ENCODE measurements at places on chromosomes 13 and 19. TPM values are rescaled to one million over a fixed set of nuclear protein-coding genes. Genes with fewer than 3 reads are reported as not detected.

The PPP2R1A gene
- 424 TPM for total RNA-seq

DNA sequence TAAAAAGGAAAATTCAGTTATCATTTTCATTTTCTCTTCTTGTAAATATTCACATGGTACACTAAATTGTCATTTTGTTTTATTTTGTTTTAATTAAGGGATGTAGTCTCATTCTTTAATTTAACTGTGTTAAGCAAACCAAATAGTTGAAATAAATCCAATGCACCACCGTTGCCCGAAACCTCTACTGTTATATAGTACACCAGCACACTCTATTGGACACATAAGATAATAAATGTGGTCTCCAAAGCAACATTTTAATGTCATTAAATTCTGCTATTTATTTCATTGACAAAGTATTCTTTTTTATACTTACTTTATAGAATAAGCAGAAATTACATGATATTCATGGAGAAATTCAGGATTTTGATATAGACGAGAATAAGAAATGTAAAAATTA lies 156.4 kb upstream of the FREM2 start:
- no peak overlapping the region for H3K4me3 ChIP-seq
- no peak for DNase-seq
- H3K4me1 ChIP-seq, result no peaks in the 10 kb centered on the region
- H3K36me3 ChIP-seq, result no peaks in the 10 kb centered on the region
- no peak overlapping the region for H3K27ac ChIP-seq

The ZNF234 gene
- 12.8 TPM for total RNA-seq

The SIGLEC14 gene
- total RNA-seq, result 17.9 TPM

The EXOC3L2 gene
- total RNA-seq, result 0.69 TPM

GRCh38 chr19:13951799-13952153 lies 533 bp upstream of the DCAF15 start:
- H3K27ac ChIP-seq, result peak overlapping the region; percentile 84
- H3K4me1 ChIP-seq, result peaks cover 16% of the 10 kb centered on the region
- no peaks in the 10 kb centered on the region for H3K27me3 ChIP-seq
- peaks cover 25% of the 10 kb centered on the region for H3K36me3 ChIP-seq
- peak overlapping the region; percentile 52 for H3K4me3 ChIP-seq
- DNase-seq, result no peak

DNA sequence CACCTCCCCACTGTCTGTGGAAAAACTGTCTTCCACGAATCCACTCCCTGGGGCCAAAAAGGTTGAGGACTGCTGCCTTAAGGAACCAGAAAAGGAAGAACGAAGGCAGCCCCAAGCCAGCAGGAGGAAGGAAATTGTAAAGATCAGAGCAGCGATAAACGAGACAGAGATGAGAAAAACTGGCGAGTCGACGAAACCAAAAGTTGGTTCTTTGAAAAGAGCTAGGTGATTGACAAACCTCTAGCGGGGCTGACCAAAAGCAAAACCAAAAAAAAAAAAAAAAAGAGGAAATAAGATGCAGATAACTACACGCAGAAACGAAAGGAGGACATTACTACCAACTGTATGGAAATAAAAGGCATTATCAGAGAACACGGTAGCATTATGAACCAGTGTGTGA lies 76.9 kb downstream of the GADD45B start:
- no peak overlapping the region for H3K27ac ChIP-seq
- H3K4me1 ChIP-seq, result peaks cover 27% of the 10 kb centered on the region
- H3K36me3 ChIP-seq, result no peaks in the 10 kb centered on the region
- H3K27me3 ChIP-seq, result no peaks in the 10 kb centered on the region
- H3K4me3 ChIP-seq, result no peak overlapping the region
- no peak for DNase-seq

The MAP4K1 gene
- total RNA-seq, result 3.0 TPM

The RGL3 gene
- 2.1 TPM for total RNA-seq

- peak overlapping the region; percentile 71 for H3K4me3 ChIP-seq
- H3K27me3 ChIP-seq, result peaks cover 8% of the 10 kb centered on the region
- H3K27ac ChIP-seq, result peak overlapping the region; percentile 95
- peaks cover 49% of the 10 kb centered on the region for H3K4me1 ChIP-seq
- no peaks in the 10 kb centered on the region for H3K36me3 ChIP-seq
- no peak for DNase-seq
Measured at GRCh38 chr13:20127262-20127561, 33.6 kb downstream of the GJA3 start.

GRCh38 chr19:49145573-49146407 lies 9.4 kb downstream of the HRC start:
- H3K36me3 ChIP-seq, result no peaks in the 10 kb centered on the region
- no peaks in the 10 kb centered on the region for H3K27me3 ChIP-seq
- peak overlapping the region; percentile 22 for H3K4me3 ChIP-seq
- H3K27ac ChIP-seq, result no peak overlapping the region
- DNase-seq, result peak; percentile 79
- peaks cover 18% of the 10 kb centered on the region for H3K4me1 ChIP-seq

The SIGLEC12 gene
- total RNA-seq, result 0.21 TPM

DNA sequence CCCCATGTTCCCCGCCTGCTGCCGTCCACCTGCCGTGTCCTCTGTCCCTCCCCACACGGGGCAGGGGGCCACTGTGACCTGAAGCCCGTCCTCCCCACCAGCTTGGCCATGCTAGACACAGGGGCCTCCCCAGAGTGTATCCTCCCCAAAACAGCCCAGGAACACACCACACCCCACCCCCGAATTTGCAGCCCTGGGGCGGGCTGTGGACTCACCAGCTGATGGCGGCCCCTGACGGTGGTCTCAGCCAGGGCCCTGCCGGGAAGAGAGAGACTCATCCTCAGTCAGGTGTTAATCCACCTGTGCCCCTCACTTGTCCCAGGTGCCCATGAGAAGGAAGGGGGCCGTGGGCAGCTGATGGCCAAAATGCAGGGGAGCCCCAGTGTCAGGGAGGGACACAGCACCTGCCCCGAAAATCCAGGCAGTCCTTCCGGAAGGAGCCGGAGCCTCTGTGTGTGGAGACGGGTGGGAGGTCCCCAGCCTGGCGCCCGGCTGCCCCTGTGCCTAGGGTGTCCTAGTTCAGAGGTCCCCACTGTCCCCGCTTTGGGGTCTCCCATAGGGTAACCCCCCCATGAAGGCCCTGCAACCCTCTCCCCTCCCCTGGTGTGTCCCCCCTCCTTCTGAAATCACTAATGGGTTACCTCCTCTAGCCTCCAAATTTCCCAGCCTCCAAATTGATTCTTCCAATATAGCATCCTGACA lies 39.3 kb upstream of the TCF3 start:
- no peak overlapping the region for H3K4me3 ChIP-seq
- no peaks in the 10 kb centered on the region for H3K4me1 ChIP-seq
- H3K27me3 ChIP-seq, result peaks cover 22% of the 10 kb centered on the region

DNA sequence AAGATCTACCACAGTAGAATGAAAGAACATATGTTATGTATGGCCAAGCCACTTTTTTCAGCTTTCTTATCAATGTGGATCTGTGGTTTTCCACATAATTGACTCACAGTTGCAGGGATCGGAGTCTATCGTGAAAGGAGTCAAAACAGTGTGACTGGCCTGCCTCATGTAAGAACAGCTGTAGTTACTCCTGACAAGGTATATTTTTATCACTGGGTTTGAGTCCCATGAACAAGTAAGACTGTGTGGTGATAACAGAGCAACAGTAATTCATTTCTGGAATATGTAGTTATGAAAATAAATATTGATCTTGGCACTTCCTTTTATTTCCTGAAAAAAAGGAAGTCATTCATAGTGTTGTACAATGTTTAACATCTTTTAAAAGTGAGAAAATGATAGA lies 416.6 kb downstream of the KLF12 start:
- no peak for DNase-seq
- no peaks in the 10 kb centered on the region for H3K27me3 ChIP-seq
- H3K4me3 ChIP-seq, result no peak overlapping the region

The KLK14 gene
- total RNA-seq, result 0.42 TPM

DNA sequence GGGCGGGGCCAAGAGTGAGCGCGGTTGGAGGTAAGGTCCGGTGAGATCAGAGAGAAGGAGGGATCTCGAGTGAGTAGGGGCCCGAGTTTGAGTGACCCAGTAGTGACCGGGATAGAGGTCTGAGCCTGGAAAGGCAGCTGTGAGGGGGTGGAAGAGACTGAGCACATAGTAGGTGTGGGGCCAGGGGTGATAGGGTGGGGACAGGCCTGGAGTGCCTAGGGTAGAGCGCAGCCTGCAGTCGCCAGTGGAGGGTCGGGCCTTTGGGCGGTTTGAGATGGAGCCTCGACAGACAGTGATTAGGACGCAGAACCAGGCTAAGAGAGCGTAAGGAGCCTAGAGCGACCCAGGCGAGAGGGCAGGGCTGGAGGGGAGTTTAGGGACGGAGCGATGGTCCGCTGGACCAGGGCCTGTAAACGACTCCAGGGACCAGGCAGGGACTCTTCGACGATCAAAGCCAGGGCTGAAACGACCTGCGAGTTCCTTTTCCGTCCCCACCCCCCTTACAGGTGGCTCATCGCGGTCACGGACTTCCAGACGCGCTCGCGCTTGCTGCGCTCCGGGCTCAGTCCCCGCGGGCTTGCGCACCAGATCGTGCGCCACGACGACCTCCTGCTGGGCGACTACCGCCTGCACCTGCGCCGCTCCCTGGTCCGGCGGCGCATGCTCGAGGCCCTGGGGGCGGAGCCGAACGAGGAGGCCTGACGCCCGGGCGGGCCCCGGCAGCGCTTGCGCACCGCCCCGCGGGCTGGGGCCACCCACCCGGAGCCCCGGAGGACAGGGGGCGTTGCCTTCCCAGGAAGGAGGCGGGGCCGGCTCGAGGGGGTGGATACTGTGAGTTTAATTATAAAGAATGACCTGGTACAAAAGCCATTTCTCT lies 9.4 kb downstream of the C19orf81 start:
- H3K36me3 ChIP-seq, result no peaks in the 10 kb centered on the region
- DNase-seq, result peak; percentile 54
- peaks cover 15% of the 10 kb centered on the region for H3K4me1 ChIP-seq
- no peak overlapping the region for H3K27ac ChIP-seq
- H3K4me3 ChIP-seq, result peak overlapping the region; percentile 39

The CD177 gene
- total RNA-seq, result 0.21 TPM

DNA sequence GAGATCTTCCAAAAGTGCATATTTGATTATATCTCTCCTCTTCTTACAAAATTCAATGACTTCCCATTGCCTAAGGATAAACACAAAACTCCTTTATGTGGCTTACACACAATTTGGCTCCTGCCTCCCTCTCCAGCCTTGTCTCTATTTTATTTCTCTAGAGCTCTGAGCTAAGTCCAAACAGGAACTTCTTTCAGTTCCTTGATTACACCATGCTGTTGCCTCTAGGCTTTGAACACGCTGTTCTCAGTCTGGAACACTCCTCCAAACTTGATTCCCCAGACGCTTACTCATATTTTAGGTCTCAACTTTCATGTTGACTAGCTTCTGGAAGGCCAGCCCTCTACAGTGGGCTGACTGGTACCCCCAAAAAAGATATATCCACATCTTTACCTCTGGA lies 258.5 kb downstream of the COG6 start:
- H3K27ac ChIP-seq, result no peak overlapping the region
- H3K4me3 ChIP-seq, result no peak overlapping the region
- H3K27me3 ChIP-seq, result no peaks in the 10 kb centered on the region
- H3K36me3 ChIP-seq, result no peaks in the 10 kb centered on the region

GRCh38 chr19:8004723-8005513 lies 523 bp downstream of the ELAVL1 start:
- peak overlapping the region; percentile 86 for H3K4me3 ChIP-seq
- no peaks in the 10 kb centered on the region for H3K36me3 ChIP-seq
- peak overlapping the region; percentile 53 for H3K27ac ChIP-seq
- DNase-seq, result no peak
- H3K27me3 ChIP-seq, result no peaks in the 10 kb centered on the region
- peaks cover 59% of the 10 kb centered on the region for H3K4me1 ChIP-seq

GRCh38 chr13:21685485-21686064 lies 14.7 kb downstream of the FGF9 start:
- H3K4me3 ChIP-seq, result no peak overlapping the region
- DNase-seq, result no peak
- no peaks in the 10 kb centered on the region for H3K36me3 ChIP-seq
- H3K27me3 ChIP-seq, result no peaks in the 10 kb centered on the region
- H3K4me1 ChIP-seq, result peaks cover 11% of the 10 kb centered on the region

- no peaks in the 10 kb centered on the region for H3K27me3 ChIP-seq
- no peak overlapping the region for H3K4me3 ChIP-seq
- H3K4me1 ChIP-seq, result peaks cover 25% of the 10 kb centered on the region
- H3K27ac ChIP-seq, result peak overlapping the region; percentile 55
- DNase-seq, result no peak
Measured at GRCh38 chr19:49636233-49636932, 3.6 kb downstream of the RRAS start.

DNA sequence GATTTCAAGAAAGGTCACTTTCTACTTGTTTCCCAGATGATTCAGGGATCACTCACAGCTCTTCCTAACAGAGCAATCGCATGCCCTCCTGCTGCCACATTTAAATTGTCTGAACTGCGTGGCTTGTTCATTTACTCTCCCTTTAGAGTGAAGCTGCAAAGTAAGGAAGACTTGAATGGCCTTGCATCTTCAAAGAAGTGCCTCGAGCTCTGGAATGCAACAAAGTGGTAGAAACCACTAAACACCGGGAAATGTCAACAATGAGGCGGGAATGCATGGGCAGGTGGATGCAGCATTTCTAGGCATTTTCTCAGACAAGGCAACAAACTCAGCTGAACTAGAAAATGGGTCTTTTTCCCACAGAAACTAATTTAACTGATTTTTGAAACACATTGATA lies 10.3 kb upstream of the DACH1 start:
- no peak overlapping the region for H3K4me3 ChIP-seq
- no peaks in the 10 kb centered on the region for H3K27me3 ChIP-seq
- H3K36me3 ChIP-seq, result no peaks in the 10 kb centered on the region

The GRK1 gene
- 1.3 TPM for total RNA-seq

- H3K27ac ChIP-seq, result no peak overlapping the region
- no peak overlapping the region for H3K4me3 ChIP-seq
- DNase-seq, result no peak
Measured at GRCh38 chr13:83414393-83414792, 467.9 kb downstream of the SLITRK1 start.

DNA sequence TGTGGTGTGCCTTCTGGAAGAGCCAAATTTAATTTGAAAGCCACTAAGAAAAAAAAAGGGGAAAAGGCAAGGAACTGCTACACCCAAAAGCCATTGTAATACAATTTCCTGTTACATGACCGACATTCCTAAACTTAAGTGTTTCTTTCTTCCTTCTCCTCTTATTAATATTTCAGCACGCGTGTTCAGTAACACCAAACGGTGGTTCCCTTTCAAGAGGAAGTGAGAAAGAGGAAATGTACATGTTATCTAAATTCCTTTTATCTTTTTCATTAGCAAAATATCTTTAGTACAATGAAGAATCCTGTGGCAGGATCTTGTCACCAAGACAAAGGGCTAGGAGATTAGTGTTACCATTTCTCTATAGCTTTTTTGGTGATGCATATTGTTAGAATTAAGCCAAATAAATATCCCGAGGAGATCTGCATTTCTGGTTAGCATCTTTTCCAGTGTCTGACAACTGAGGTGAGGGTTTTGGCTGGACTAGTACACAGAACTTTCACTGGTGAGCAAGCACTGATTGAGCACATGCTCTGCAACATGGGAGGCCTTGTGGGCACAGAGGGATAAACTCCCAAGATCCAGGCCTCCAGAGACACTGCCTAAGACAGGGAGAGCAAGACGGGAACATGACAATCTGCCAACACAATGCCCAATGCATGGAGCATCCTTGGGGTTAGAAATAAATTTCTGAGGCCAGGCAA lies 22.1 kb downstream of the LATS2 start:
- peak overlapping the region; percentile 11 for H3K27ac ChIP-seq
- H3K4me1 ChIP-seq, result peaks cover 77% of the 10 kb centered on the region
- no peak for DNase-seq
- H3K36me3 ChIP-seq, result no peaks in the 10 kb centered on the region

The CCDC122 gene
- total RNA-seq, result 3.4 TPM

The ZNF814 gene
- total RNA-seq, result 14.1 TPM
